ENCODE measurements at places on chromosomes 2 and 18.

GRCh38 chr2:64768491-64769005 lies 114.8 kb upstream of the SERTAD2 start:
- no peak for DNase-seq

- DNase-seq = no peak
Observed at GRCh38 chr2:107093426-107093957, 207.5 kb upstream of the ST6GAL2 start.

DNA sequence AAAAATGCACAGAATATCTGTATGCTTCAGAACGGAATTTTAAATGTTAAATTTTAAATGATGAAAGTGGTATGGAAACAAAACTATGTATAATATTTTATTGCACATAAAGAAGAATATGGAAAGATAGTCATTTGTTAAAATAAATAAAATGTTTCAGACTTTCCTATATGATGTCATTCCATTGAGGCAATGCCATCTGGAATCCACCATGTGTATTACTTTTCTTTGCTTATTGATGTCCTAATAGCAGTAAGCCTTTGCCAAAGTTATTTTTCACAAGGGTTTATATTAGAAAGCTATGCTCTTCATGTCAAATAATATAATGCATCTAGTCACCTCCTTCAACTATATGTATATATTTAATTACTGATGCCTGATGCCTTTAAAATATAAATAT lies 601.6 kb upstream of the PKDCC start:
- DNase-seq = no peak

DNA sequence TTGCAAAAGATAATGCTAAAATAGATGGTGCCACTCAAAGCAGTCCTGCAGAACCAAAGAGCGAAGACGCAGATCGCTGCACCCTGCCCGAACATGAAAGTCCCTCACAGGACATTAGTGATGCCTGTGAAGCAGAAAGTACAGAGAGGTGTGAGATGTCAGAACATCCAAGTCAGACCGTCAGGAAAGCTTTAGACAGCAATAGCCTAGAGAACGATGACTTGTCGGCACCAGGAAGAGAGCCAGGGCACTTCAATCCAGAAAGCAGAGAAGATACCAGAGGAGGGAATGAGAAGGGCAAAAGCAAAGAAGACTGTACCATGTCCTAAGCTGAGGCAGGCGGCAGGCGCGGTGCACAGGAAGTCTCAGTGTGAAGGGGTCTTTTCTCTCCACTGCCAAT lies 34.8 kb upstream of the RBM44 start:
- no peak for DNase-seq

GRCh38 chr18:58645398-58645797 lies 16.5 kb upstream of the ALPK2 start:
- peak; percentile 62 for DNase-seq

DNA sequence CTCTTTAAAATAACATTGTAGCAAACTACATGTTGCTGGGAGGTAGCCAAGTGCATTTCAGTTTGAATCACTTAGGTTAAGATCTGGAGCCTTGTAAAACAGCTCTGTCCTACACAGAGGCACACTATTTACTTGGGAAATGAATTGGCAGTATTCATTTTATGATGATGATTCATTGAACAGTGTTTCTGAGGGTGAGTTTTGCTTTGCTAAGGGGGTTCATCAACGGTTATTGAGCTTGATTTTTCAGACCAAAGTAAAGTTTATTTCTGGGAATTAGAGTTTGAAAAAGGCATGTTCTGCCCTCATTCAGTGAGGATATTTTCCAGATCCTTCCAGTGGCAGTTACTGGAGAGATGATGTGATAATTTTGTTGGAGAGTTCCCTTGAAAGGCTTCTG lies 55.6 kb downstream of the CCDC85A start:
- DNase-seq = peak; percentile 0

GRCh38 chr2:10331027-10331701 lies 28.5 kb downstream of the HPCAL1 start:
- no peak for DNase-seq

DNA sequence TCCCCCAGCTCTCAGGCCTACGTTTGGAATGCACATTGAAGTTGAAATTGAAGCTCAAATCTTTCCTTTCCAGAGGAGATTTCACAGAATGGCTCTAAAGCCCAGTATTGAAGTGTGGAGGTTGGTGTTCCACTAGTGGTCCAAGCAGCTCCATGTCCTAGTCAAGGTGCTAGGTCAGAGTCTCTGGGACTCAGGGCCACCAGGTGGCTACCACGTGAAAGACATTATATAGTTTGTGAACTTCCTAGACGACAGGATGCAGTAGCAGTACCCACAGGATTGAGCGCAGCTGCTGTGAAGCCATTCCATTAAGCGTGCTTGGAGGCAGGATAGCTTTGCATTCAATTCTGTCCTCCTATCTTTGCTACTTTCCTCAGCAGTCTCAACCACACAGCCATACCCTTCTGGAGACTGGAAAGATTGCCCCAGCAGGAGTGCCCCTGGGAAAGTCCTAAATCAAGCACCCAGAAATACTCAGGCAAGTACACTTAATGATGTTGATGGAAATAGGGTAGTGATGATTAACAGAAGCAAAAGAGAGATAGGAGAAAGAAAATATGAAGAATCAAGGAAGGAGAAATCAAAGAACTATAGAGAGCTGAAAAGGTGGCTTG lies 4.7 kb upstream of the TGFA start:
- DNase-seq = no peak

DNA sequence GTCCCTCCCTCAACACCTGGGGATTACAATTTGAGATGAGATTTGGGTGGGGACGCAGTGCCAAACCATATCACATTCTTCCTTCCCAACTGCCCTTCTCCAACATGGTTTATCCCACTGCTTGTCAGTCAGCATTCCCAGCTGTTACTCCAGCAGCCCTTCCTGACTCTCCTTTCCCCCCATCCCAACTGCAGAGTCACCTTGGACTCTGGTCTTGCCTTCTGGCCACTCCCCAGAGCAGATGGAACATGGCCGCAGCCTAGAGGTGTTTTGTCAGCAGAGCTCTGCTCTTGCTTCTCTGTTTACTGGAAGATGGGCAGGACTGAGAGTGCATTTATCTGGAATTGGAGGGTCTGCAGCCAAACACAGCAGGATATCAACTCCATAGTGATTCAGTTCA lies 51.2 kb upstream of the MEX3C start:
- no peak for DNase-seq

DNA sequence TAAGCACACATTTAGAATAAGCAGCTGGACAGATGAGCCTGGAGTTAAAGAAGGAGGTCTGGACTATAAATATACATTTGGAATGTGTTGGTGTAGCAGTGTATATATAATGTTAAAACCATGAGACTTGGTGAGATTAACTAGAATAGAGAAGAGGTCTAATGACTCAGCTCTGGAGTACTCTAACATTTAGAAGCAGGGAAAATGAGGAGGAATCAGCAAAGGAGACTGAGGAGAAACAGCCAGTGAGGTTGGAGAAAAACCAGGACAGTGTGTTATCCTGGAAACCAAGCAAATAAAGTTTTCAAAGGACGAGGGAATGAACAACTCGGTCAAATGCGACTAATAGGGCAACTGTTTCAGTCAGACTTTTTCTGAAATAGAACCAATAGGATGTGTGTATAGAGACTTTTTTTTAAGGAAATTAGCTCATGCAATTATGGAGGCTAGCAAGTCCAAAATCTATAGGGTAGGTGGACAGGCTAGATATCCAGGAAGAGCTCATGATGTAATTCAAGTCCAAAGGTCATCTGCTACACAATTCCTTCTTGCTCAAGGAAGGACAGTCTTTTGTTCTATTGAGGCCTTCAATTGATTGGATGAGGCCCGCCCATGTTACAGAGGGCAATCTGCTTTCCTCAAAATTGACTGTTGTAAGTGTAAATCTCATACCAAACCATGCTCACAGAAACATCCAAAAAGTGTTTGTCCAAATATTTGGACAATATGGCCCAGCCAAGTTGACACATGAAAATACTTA lies 10.8 kb upstream of the SESTD1 start:
- DNase-seq = peak; percentile 27

DNA sequence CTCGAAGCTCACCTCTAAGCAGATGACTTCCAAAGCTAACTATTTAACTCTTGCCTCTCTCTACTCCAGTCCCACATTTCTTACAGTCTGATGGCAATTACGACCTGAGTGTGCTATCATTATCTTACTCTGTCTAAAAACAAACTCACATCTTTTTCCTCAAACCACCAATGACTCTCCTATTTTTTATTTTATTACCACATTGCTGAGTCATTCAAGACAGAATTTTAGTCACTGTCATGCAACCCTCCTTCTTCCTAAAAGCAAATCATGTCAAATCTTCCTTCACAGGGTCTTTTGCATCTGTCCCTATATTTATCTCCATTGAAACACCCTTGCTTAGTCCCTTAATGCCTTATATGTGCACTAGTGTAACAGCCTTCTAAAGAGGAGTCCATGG lies 34.6 kb upstream of the C2orf15 start:
- no peak for DNase-seq

GRCh38 chr18:47735041-47735702 lies 195.3 kb downstream of the SMAD2 start:
- no peak for DNase-seq

Measured in astrocyte of the spinal cord (primary cell).